ENCODE measurements at places on chromosomes 4 and X.

- peak; percentile 42 for DNase-seq
These were observed 280.0 kb downstream of the ANKRD50 start for GRCh38 chr4:124432500-124432899.

DNA sequence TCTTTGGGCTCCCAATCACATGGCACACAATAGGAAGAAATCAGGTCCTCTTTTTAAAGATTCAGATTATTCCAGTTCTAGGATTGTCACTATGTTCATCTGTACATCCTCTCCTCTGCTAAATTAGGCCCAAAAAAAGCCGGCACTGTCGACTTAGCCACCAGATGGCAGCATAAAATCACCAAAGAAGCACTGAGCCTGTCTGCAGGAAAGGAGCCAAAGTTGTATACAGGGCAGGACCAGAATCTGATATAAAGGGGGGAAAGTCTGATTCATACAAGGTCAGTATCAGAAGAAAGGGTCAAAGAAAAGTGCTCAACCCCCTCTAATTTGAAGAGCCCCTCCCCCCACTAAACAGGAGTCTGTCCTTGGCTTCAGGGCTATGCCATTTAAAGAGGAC, 292.5 kb downstream of the CHIC1 start:
- peak; percentile 18 for DNase-seq

DNA sequence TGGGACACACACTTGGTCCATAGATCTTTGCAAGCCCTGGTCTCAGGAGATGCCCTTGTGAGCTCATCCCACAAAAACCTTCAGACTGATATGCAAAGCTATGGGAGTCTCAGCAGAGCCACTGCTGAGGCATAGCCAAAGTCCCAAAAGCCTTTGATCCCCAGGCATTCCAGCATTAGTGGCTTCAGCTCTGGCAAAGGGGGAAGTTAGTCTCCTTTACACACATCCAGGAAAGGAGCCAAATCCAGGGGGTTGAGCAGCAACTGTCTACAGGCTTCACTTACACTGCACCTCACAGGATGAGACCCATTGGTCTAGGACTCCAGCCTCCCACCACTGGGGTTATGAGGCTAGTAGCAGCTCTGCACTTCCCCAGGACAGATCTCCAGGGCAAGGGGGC, 14.0 kb downstream of the PF4 start:
- no peak for DNase-seq

GRCh38 chr4:89248879-89249281, 58.7 kb downstream of the GPRIN3 start:
- no peak for DNase-seq

DNA sequence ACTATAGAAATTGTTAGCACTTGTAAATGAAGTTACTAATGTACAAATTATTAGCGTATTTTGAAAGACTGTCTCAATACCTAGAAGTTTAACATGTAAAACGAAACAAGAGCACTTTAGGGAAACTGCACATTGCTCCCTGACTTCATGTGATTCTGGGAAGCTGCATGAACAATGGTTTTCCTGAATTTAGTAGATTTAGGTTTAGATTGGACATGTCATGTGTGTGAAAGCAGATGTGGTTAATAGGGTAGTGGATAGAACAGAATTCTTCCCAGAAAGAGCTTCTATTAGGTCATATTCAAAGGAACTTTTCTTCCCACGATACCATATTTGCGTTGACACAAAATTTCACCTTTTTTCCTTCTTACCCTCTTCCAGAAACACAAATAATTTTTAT, 14.9 kb upstream of the CXCL8 start:
- no peak for DNase-seq

DNA sequence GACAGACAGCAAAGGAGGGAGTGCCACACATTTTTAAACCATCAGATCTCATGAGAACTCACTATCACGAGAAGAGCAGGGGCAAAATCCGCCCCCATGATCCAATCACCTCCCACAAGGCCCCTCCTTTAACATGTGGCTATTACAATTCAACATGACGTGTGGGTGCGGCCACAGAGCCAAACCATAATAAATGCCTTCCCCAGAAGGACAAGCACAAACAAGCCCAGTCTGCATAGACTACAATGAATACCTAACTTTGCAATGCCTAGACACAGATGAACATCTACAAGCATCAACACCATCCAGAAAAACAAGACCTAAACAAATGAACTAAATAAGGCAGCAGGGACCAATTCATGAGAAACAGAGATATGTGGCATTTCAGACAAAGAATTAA, 12.3 kb downstream of the ETDA start:
- DNase-seq = peak; percentile 52

DNA sequence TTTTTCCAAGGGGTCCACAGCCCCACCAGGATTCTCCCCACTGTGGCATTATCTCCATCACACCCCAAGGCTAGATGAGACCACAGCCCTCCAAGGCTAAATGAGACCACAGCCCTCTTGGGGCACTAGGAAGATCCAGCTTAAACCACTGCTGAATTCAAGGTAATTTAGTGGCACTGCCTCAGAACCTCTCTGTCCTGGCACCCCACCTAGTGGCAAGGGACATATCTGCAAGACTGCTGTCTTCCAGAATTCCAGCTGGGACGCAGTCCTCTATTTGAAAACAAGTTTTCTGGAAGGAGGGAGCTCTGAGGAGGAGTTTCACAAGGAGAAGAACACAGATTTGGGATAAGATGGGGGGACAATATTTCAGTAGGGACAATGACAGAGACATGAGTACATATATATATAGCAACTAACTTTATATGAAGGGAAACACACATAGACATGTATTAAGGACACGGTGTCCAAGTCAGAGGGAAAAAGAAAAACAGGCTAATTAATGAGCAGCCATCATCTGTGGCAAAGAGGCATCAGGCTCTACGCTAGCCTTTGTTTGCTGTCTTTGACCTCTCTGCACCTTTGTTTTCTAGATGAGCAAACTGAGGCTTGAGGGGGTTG, 9.3 kb downstream of the CETN2 start:
- peak; percentile 26 for DNase-seq

GRCh38 chr4:70833675-70834074, 6.0 kb downstream of the GRSF1 start:
- no peak for DNase-seq
